ENCODE measurements at places on chromosomes 6 and 20. TPM values are rescaled to one million over a fixed set of nuclear protein-coding genes. Genes with fewer than 3 reads are reported as not detected.

DNA sequence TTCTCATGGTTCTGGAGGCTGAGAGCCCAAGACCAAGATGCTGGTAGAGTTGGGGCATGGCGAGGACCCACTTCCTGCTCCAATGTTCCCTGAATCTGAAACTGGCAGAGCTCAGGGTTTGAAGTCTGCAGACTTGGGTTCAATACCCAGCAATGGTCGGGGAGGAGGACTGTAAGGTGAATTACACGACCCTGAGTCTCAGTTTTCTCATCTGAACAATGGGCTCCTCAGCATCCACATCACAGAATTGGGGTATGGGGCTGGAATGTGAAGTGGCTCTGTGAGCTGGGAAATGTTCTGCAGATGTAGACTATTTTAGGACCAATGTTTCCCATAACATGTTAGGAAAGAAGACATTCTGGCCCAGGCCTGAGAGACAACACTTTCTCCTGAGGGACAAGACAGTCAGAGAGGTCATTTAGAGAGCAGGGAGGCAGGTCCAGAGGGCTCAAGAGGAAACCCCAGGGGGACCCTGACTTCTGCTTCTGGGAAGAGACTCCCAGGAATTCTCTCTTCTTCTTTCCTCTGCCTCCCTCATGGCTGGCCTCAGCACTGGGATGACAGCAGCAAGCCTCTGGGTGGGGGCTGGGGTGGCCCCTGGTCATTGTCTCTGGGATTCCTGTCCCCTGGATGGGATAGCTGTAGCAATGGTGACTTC lies 141.3 kb upstream of the PMEPA1 start:
- no peak for DNase-seq

RNF39 gene
- polyA plus RNA-seq, result 0.95 TPM

DNA sequence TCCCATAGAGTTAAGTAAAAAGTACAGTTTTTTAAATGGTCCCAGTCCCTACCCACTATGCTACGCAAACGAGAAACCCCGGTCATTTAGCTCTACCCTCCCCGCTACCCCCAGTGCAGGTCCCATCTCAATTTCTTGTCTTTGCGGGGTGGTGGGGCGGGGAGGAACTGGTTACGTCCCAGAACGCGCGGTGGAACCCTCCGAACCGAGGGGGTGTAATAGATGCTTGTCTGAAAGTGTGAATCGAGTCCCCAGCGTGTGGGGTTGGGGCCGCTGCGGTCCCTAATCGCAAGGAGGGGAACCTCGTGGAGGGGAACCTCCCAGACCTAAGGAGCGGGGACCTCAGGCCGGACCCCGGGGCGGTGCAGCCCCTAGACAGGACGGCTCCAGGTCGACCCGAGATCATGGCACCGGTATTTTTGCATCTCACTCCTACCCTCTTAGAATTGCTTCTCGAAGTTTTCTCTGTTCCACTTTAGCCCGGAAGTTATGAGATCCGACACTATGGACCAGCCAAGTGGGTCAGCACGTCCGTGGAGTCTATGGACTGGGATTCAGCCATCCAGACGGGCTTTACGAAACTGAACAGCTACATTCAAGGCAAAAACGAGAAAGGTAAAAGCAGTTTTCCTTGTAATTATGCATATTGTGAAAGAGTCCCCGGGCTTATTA lies 779 bp downstream of the HEBP2 start:
- peak; percentile 28 for DNase-seq

GRCh38 chr6:167770291-167770955 lies 56.3 kb upstream of the AFDN start:
- DNase-seq, result no peak

OR2W1 gene
- polyA plus RNA-seq, result not detected

DNA sequence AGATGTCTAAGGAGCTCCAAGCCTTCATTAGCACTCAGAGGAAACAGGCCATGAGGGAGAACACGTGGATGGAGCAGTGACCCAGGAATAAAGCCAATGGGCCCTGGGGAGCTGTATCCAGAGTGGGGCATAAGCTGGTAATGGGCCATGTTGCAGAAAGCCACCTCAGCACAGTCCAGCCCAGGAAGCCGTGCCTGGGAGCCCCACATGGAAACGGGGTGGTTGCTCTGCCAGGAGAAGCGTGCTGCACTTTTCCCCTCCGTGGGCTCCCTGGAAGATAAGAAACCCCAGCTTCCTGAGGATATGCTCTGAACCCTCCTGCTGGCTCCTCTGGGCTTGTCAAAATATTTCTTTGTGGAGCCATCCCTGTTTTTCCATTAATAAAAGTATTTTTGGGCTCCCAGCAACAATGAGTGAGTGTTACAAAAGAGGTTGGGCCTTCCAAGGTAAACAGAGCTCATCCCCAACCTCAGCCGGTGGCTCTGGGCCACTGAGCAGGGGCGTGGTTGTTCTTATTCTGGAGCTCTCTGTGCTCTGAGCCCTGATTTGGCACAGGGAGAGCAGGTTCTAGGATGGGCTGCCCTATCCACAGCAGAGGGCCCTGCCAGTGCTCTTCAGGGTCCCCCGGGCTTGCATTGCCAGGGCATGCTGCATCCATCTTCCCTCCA lies 31.2 kb upstream of the NFATC2 start:
- DNase-seq, result no peak

All from right lung (tissue), 10 donors.